ENCODE measurements at places on chromosomes 3 and 15.

DNA sequence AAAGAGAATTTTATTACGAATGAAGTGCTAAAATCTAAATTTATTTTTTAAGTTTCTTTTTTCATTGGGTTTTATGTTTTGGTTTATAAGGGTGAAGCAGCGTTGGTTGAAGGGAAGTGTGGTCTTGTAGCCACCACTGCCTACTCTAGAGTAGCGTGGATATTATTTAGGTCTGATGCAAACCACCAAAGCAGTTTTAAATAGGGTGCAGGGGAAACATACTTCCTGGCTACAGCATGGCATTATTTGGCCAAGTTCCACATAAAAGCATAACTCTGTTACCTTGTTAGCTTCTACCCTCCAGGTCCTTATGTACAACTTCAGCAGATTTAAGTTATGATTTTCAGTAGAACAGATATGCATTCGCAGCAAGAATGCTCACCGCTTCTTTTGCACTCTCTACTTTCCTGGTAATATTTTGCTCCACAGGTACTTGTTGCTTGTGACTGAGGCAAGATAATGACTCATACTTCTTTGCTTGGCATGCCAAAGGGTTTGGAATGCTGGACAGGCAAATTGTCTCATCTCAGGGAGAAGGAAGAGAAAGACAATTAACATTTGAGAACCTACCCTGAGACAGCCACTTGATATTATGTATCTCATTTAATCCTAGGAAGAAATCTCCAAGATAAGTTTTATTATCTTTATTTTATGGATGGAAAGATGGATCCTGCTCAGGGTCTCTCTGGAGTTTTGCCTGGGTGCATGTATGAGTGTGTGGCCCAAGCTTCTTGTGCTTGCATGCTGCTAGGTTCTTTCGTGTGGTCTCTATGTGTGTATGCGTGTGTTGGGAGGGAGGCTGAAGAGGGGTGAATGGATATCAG is 5.4 kb downstream of the TGFBR2 start:
- peak; percentile 70 for DNase-seq

DNA sequence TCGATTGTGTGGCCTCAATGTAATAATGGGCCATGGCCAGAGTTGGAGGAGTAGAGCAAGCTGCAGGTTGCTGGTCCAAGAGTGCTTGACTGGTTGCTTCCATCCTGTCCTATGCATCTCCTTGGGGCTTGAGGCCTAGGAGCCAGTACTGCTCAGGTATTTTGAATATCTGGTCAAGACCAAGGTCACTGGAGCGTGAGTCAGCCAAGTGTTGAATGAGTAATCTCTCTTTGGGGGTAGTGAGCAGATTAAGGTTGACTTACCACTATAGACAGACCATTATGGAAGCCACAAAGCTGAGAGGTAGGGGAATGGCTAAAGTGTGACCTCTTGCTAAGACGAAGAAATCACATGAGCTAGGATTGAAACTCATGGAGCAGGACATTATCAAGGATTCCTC is 9.4 kb upstream of the PARP6 start:
- no peak for DNase-seq

DNA sequence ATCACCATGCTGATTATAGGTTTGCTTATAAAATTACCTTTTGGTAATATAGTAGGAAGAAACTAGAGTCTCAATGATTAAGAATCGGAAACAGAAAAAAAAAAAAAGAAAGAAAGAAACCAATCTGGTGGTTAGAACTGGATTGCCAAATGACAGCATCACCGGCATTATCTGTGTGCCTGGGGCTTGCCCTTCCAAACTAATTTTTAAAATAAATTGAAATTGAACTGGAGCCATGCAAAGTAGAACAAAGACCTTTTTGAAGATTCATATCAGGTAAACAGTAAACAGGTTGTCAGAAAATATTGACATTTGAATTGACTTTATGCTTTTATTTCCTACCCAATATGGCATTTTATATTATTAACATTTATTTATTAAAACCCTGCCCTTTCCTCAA is 11.2 kb upstream of the CPB1 start:
- no peak for DNase-seq

- DNase-seq, result peak; percentile 66
These were observed 445.1 kb downstream of the MECOM start for GRCh38 chr3:169218314-169218983.

DNA sequence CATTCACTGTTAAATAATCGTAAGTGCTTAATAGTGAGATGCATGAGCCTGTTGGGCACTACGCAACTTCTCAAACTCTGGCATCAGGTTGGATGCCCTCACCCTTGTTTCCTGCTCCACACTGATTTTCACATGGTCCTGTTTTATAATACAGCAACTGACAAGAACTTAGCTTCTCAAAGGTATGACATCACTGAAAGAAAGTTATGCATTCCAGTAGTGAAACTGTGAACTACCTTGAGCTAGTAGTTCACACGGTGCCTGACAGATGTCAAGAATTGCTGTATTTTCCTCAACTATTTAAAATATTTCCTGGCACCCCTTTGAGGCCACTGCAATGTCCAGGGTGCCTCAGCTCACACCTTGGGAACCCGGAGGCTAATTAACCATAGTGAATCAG is 327.5 kb downstream of the RORA start:
- no peak for DNase-seq
